CD4-positive, alpha-beta T cell (primary cell): ENCODE measurements at places on chromosomes 4 and X.

- no peak for DNase-seq
Observed at GRCh38 chrX:85109235-85109634, 105.6 kb downstream of the APOOL start.

- no peak for DNase-seq
Observed at GRCh38 chr4:105171912-105172311, 25.2 kb downstream of the TET2 start.

GRCh38 chr4:69701696-69702095 is 48.6 kb upstream of the UGT2A1 start:
- no peak for DNase-seq

GRCh38 chrX:140123446-140123845 is 158.1 kb upstream of the CXorf66 start:
- no peak for DNase-seq

GRCh38 chr4:169615467-169616106 is 3.2 kb upstream of the NEK1 start:
- DNase-seq, result no peak

DNA sequence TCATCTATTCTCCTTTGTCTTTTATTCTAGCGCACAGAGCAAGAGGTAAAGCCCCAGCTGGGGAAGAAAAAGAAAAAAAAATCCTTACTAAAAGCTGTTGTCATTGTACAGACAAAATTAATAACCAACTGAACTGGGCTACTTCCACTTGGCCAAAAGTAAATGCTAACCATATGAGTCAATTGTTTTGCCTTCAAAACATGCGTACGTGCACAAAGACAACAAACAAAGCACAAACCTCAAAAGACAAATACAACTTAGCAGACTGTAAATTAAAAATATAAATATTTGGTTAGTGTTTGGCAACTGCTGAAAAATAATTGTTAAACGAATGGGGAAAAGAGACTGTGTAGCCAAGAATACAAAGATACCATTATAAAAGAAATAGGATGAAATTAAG is 5.9 kb downstream of the EDA2R start:
- no peak for DNase-seq

DNA sequence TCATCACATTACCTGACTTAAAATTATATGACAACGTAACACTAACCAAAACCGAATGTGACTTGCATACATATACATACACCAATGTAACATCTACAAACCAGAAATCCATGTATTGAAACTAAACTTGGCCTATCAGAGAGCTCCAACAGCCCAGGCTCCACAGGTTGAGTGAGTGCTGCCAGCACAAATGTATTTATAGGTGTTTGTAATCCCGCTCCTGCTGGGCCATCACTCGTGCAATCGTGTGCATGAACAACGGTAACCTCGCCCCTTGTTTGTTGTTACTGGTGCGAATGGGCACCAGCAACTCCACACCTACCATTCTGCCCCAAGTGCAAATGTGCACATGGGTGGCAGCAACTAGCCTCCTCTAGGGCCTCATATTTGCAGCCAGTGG is 285.7 kb upstream of the ZCCHC13 start:
- no peak for DNase-seq

DNA sequence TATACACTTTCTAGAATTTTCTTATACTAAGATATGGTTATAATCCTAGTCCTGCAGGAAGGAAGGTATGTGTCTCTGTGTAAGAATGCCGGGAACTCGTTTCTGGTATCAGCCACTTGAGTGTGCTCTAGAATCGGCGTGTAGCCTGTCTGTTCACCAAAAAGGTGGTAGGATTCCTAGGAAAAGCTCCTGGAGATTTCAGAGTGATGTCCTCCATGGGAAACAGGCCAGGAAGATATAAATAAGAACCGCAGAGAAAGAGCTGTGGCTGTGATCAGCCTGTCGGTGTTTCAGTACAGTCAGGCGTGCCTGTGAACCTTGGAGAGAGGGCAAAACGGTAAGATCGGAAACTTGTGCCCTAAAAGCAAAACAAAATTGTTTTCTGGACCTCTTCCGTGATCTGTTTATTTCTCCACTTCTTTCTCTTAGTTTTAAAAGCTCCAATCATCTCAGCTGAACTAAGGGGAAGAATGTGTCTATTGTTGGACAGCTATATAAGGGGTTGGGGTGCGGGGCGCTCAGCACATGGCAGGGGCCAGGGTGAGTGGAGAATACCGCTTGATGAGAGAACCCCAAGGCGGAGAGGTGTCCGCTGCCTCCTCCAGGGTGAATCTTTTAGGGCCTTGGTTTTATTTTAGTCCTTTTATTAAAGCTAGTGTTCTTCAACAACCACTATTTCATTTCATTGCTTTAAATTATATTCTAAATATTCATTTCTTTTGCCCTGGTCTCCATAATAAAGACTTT is 303.8 kb upstream of the TENM3 start:
- DNase-seq, result no peak

DNA sequence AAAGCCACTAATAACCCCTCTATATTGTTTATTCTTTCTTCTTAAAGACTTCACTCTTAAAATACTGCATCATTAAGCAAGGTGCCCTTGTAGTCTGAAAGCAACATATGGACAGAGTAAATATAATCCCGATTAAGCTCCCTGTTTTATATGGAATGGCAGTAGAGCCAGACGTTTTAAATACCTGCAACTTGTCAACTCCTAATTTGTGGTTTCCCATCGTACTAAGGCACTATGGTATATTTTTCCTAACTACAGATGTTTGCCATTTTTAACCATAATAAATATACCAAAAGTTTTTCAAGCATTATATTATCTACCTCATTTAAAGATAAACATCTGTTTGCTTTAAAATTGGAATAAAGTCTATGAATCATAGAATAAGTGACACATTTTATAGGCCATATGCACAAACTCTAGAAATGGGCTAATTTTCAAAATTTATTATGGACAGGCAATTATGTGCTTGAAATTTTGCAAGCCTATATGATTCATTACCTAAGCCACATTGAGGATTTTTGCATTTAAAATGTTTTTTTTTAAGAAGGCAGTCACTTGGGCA is 194.6 kb downstream of the FRMPD4 start:
- DNase-seq, result no peak

- DNase-seq, result no peak
Observed at GRCh38 chr4:152239216-152239615, 296.7 kb downstream of the FBXW7 start.

DNA sequence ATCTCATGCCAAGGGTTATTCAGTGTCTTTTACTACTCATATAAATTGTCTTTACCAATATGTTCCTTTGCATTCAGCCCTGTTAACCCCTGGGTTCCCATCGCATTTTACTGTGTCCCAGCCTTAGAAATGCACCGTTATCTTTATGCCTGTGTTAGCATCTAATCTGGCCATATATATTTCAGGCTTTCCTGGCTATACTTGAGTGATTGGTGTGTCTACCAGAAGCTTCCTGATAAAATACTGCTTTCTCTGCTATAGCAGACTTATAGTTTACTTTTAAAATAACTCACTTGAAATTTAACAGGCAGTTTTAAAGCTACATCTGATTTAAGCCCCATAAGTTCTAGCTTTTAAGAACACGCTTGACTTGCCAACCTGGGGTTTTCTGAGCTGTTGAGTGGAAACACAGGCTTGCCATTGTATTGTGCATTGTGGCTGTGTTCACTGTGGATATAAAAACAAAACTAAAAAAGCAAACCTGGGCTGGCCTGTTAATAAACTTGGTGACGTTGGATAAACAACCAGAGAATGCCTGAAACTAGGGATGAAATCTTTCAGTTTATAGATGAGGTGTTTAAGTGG is 185.3 kb upstream of the TAPT1 start:
- DNase-seq, result no peak

DNA sequence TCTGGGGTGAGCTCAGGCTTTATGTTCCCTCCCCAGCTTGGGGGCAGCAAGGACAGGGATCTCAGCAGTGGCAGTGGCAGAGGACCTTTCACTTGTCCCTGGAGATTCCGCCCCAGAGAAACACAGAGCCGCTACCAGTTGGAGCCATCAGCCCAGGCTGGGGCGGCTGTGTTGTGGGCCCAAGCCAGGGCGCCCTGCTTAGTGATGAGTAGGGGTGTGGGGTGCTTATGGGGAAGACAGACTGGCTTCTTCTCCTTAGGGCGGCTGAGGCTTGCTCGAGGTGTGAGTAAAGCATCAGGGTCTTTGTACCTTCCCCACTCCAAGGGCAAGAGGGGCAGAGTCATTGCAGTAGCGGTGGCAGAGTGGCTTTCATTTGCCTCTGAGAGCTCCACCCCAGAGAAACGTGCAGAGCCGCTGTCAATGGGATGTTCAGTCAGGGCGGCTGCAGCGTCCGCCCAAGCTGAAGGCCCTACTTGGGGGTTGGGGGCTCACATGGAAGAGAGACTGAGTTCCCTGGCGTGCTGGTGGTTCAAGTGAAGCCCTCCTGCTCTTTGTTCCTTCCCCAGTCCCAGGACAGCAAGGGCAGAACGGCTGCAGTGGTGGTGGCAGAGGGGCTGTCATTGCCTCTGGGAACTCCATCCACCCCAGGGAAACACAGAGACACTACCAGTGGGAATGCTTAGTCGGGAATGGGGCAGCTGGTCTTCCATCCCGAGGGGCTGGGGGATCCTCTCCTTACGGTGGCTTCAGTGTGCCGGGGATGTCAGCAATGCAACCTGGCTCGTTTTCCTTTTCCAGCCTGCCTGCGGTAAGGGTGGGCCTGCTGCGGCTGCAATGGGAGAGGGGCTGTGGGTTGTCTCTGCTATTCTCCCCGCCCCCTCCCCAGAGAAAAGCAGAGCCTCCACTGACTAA is 2142.5 kb upstream of the TENM3 start:
- no peak for DNase-seq

DNA sequence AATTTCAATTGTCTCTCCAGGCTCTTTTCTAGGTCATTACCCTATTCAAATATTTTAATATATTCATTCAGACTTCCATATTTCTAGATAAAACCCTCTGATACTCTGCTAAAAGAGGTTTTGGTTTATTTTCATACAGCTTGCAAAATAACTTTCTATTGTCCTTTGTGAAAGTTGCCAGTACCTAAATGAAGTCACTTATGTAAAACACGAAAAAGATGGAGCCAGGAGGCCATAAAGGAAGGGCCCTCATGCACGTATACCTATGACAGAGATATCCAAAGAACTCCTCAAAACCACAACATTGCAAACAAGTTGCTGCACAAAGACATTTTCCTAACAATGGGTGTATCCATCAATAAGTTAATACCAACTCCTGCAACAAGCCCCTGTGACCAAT is 25.7 kb upstream of the ELOVL6 start:
- no peak for DNase-seq

DNA sequence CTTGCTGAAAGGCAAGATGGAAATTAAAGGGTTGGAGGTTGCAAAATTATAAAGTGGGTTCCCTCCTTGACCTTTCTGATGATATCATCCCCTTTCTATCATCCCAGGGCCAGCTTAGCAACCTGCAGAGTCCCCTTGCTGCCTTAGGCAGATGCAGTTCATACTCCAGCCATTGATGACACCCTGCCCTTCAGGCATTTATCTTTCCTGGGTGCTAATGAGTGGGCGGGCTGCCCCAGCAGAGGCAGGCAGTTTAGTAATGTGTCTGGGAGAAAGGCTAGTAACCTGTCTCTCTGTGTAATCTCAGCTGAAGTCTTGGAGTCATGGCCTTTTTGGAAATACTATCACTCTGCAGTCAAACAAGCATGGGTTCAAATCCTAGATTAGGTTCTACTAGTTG is 3.8 kb upstream of the FRMPD3 start:
- DNase-seq, result no peak

DNA sequence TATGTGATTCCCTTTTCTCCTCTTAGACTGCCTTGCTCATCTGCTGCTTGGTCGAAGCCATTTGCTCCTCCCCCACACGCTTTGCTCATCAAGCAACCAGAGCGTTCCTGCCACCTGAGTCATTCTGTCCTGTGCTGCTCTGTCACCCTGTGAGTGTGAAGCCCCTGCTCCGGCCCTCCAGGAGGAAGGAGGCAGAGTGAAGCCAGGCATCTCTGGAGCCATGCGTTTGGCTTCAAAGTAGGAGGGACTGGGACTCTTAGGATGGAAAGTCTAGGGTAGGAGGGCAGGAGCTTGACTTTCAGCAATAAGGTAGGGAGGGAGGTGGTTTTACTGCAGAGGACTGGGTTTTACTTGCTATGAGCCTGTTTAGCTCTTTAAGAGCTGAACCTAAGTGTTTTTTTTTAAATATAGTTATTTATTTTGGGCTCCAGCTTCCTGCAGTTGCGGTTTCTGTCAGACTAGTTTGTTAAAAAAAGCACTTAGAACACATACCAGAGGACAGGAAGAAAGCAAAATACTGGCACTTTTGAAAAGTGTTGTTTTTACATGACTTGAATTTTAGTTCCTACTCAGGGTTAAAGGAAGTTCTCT is 63.6 kb downstream of the SPINK2 start:
- peak; percentile 48 for DNase-seq

GRCh38 chrX:28719620-28720019 is 132.4 kb downstream of the IL1RAPL1 start:
- DNase-seq, result no peak

DNA sequence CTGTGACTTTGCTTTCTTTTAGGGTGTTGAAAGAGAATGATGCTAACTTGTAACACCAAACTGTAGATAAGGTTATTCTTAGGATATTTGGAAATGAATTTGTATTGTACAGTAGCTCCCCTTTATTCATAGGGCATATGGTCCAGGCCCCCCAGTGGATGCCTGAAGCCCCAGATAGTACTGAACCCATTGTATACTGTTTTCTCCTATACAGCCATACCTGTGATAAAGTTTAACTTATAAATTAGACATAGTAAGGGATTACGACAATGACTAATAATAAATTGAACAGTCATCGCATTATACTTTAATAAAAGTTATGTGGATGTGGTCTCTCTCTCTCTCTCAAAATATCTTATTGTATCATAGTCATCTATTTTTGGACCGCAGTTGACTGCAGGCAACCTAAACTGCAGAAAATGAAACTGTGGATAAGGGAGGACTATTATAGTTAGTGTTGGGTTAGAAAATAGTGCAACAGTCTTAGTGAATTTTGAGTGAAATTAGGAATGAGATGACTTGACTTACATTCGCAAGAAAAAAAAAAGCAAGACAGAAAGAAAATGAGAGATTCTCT is 105.1 kb downstream of the CLDN22 start:
- DNase-seq, result no peak

- DNase-seq, result no peak
Observed at GRCh38 chrX:46354481-46354880, 190.7 kb downstream of the ZNF674 start.

- no peak for DNase-seq
Observed at GRCh38 chr4:20445933-20446723, 194.4 kb downstream of the SLIT2 start.

DNA sequence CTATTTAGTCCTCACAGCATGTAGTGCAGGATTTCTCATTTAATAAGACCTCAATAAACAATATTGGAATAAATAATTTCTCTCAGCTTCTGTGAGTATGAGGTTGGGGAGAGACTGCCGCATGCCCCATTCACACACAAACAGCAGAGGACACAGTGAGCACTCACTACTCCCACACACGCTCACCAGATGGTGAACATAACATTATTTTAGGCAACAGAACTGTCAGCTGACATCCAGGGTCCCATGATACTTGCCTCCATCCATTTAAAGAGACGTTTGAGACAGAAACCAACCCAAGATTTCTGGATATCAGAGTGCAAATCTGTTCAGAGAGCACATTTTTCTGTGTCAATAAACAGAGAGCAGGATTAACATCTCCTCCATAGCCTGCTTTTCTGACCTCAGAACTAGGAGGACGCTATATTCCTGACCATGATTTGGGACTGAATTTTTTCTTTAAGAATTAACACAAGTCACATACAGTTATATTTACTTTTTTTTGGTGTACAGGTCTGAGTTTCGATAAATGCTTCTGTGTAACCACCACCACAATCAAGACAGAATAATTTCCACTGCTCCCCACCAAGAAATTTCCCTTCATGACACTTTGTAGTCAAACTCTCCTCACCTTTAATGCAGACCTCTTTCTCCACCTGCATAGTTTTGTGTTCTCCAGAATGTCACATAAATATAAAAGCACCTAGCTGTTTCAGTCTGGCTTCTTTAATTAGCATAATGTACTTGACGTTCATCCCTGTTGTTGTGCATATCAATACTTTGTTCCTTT is 16.7 kb downstream of the GPRIN3 start:
- DNase-seq, result no peak
